ENCODE measurements at places on chromosomes 4 and X.

GRCh38 chr4:2260344-2261109 is 1.4 kb downstream of the MXD4 start:
- DNase-seq = no peak

- DNase-seq = no peak
Observed at GRCh38 chrX:153969904-153970356, 1.7 kb downstream of the HCFC1 start.

DNA sequence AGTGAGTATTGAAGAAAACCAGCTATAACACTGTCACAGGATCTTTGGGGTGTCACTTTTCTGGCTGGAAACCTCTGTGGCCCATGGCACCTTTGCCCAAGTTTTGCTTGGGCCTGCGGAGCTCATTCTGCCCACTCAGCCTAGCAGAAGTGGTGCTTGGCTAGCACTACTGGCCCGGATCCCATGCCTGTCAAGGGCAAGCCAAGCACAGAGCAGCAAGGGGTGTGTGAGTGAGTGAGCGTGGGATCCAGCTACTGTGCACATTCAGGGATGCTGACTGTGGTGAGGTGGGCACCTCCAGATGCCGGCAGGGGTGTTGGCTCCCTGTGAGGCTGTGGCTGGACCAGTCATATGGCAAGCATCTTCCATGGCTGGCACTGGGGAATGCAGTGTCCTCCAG is 55.4 kb upstream of the RASGEF1B start:
- DNase-seq = no peak

DNA sequence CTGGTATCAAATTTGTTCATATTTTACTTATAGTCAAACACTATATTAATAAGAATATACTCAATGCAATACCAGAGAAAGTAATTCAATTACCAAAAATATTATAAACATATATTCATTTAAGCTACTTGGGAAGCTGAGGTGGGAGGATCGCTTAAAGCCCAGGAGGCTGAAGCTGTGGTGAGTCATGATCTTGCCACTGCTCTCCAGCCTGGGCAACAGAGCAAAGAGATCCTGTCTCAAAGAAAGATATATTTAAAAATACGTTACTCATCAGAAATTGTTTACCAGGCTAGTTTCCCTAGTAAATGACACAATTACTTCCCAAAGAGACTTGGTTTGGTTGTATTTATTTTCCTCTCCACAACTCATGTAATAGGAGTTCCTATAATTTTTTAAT is 433.6 kb downstream of the GASK1B start:
- DNase-seq = no peak

- DNase-seq = no peak
Observed at GRCh38 chr4:7384929-7385890, 49.5 kb downstream of the PSAPL1 start.

DNA sequence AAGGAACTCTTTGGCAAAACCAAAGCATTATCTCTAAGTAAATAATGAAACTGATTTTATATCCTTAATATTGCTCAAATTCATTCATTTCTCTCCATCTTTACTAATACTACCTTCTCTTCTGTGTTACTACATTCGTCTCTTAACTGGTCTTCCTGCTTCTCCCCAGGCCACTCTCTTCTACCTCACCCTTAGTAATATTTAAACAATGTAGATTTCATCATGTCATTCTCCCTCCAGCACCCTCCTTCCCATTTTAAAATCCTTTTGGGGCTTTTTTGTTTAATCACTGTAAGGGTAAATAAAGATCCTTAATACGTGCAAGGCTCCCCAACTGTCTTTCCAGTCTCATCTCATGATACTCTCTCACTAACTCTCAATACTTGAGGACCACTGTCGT is 19.4 kb downstream of the FHIP1A start:
- DNase-seq = no peak

- no peak for DNase-seq
Observed at GRCh38 chr4:32440391-32440790, 1720.2 kb downstream of the PCDH7 start.

GRCh38 chr4:896216-896615 is 35.9 kb downstream of the GAK start:
- no peak for DNase-seq

All from SHP77 (cell line).